ENCODE measurements at places on chromosomes 6 and 20. TPM values are rescaled to one million over a fixed set of nuclear protein-coding genes. Genes with fewer than 3 reads are reported as not detected.

Gene LY86
- total RNA-seq = 2.3 TPM

- H3K36me3 ChIP-seq = no peaks in the 10 kb centered on the region
- H3K4me3 ChIP-seq = no peak overlapping the region
- H3K4me1 ChIP-seq = no peaks in the 10 kb centered on the region
- H3K27me3 ChIP-seq = no peaks in the 10 kb centered on the region
- DNase-seq = no peak
Observed at GRCh38 chr6:13075141-13075845, 253.0 kb downstream of the TBC1D7 start.

GRCh38 chr6:124703541-124703940, 258.7 kb upstream of the RNF217 start:
- no peak overlapping the region for H3K4me3 ChIP-seq
- no peaks in the 10 kb centered on the region for H3K4me1 ChIP-seq
- H3K36me3 ChIP-seq = no peaks in the 10 kb centered on the region
- H3K27me3 ChIP-seq = no peaks in the 10 kb centered on the region
- no peak for DNase-seq
- H3K27ac ChIP-seq = no peak overlapping the region

- H3K36me3 ChIP-seq = no peaks in the 10 kb centered on the region
- no peaks in the 10 kb centered on the region for H3K27me3 ChIP-seq
- DNase-seq = no peak
- no peak overlapping the region for H3K27ac ChIP-seq
Observed at GRCh38 chr6:75230484-75231325, 12.9 kb downstream of the COX7A2 start.

GRCh38 chr20:55271371-55271770, 733.9 kb downstream of the CBLN4 start:
- H3K4me1 ChIP-seq = no peaks in the 10 kb centered on the region
- no peaks in the 10 kb centered on the region for H3K36me3 ChIP-seq
- DNase-seq = no peak
- H3K27me3 ChIP-seq = no peaks in the 10 kb centered on the region

Gene DSP
- 1,491 TPM for total RNA-seq

Gene TP53RK
- 20.2 TPM for total RNA-seq

Gene C6orf132
- total RNA-seq = 87.8 TPM

Gene IMPG1
- total RNA-seq = not detected

GRCh38 chr6:160851031-160851430, 140.5 kb upstream of the MAP3K4 start:
- no peak for DNase-seq
- no peaks in the 10 kb centered on the region for H3K27me3 ChIP-seq
- H3K27ac ChIP-seq = no peak overlapping the region
- H3K4me1 ChIP-seq = no peaks in the 10 kb centered on the region
- no peak overlapping the region for H3K4me3 ChIP-seq

Gene DDX43
- total RNA-seq = 1.5 TPM

Gene MPC1
- total RNA-seq = 43.1 TPM

- H3K4me1 ChIP-seq = no peaks in the 10 kb centered on the region
- DNase-seq = no peak
- no peak overlapping the region for H3K27ac ChIP-seq
- H3K27me3 ChIP-seq = peaks cover 13% of the 10 kb centered on the region
- no peak overlapping the region for H3K4me3 ChIP-seq
- H3K36me3 ChIP-seq = no peaks in the 10 kb centered on the region
Observed at GRCh38 chr6:52241819-52242218, 2.5 kb downstream of the IL17F start.

GRCh38 chr20:19874040-19874727, 116.1 kb downstream of the RIN2 start:
- no peak overlapping the region for H3K4me3 ChIP-seq
- H3K36me3 ChIP-seq = no peaks in the 10 kb centered on the region
- no peaks in the 10 kb centered on the region for H3K27me3 ChIP-seq
- H3K27ac ChIP-seq = no peak overlapping the region
- H3K4me1 ChIP-seq = peaks cover 15% of the 10 kb centered on the region
- DNase-seq = no peak

GRCh38 chr6:41621367-41621766, 16.9 kb upstream of the MDFI start:
- no peak overlapping the region for H3K27ac ChIP-seq
- no peaks in the 10 kb centered on the region for H3K36me3 ChIP-seq
- DNase-seq = no peak
- H3K4me3 ChIP-seq = no peak overlapping the region
- no peaks in the 10 kb centered on the region for H3K27me3 ChIP-seq

Gene MYB
- total RNA-seq = 3.5 TPM

DNA sequence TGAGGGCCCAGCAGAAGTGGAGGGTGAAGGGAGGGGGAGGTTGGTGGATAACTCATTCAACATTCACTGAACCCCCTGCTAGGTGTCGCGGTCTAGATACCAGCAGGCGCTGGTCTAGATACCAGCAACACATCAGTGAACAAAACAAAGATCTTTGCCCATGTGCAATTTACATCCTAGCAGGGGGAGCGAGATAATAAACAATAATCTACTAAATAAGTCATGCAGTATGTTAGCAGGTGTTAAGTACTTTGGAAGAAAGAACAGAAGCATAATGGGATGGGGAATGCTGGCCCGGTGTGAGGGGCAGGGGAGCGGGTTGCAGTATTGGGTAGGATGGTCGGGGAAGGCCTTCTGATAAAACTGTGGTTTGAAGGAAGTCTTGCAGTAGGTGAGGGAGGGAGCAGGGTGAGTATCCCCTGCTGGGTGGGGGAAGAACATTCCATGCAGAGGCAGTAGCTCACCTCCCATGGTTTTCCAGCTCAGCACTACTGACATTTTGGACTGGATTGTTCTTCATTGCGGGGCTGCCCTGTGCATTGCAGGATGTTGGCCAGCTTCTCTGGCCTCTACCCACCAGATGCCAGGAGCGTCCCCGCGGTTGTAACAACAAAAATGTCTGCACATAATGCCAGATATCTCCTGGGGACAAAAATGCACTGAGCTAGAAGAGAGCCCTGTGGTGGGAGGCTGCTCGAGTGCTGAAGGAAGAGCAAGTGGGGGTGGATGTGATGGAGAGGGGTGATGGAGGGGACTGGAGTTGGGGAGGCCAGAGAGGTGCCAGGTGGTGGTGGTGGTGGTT, 117.3 kb downstream of the TOX2 start:
- no peaks in the 10 kb centered on the region for H3K4me1 ChIP-seq
- no peak for DNase-seq
- no peaks in the 10 kb centered on the region for H3K27me3 ChIP-seq
- H3K36me3 ChIP-seq = no peaks in the 10 kb centered on the region
- H3K4me3 ChIP-seq = no peak overlapping the region

- DNase-seq = no peak
- H3K4me3 ChIP-seq = no peak overlapping the region
- H3K4me1 ChIP-seq = peaks cover 28% of the 10 kb centered on the region
- H3K27me3 ChIP-seq = no peaks in the 10 kb centered on the region
- peak overlapping the region; percentile 80 for H3K27ac ChIP-seq
- H3K36me3 ChIP-seq = no peaks in the 10 kb centered on the region
Observed at GRCh38 chr6:89037141-89037900, 43.2 kb upstream of the PNRC1 start.

DNA sequence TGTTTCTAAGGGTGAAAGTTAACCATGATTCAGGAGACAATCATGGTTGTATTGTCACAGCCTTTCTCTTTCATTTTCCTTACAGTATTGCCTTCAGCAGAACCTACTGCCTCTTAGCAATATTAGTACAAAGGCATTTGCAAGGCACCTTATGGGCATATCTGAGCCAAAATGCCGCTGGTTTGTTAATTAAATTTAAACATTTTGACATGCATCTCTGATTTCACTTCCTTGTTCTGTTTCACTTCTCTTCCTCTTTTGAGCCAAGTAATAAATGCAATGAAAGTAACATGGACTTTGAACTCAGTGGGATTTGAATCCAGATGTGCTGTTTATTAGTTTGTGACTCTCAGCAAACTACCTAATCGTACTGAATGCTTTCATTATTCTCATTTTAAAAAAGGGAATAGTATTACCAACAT, 467.4 kb upstream of the CITED2 start:
- no peak for DNase-seq
- H3K4me3 ChIP-seq = no peak overlapping the region
- no peaks in the 10 kb centered on the region for H3K27me3 ChIP-seq
- H3K27ac ChIP-seq = no peak overlapping the region
- H3K36me3 ChIP-seq = no peaks in the 10 kb centered on the region

- no peak for DNase-seq
- no peaks in the 10 kb centered on the region for H3K36me3 ChIP-seq
- H3K27me3 ChIP-seq = peaks cover 14% of the 10 kb centered on the region
- no peaks in the 10 kb centered on the region for H3K4me1 ChIP-seq
- H3K27ac ChIP-seq = no peak overlapping the region
- no peak overlapping the region for H3K4me3 ChIP-seq
Observed at GRCh38 chr6:157361886-157362285, 19.1 kb upstream of the ZDHHC14 start.

GRCh38 chr6:10146715-10147451, 268.0 kb downstream of the TFAP2A start:
- H3K36me3 ChIP-seq = no peaks in the 10 kb centered on the region
- H3K27me3 ChIP-seq = peaks cover 3% of the 10 kb centered on the region
- H3K4me3 ChIP-seq = peak overlapping the region; percentile 32
- peaks cover 15% of the 10 kb centered on the region for H3K4me1 ChIP-seq

Data from esophagus squamous epithelium (tissue), 5 donors.